ENCODE measurements at places on chromosomes 4 and X.

DNA sequence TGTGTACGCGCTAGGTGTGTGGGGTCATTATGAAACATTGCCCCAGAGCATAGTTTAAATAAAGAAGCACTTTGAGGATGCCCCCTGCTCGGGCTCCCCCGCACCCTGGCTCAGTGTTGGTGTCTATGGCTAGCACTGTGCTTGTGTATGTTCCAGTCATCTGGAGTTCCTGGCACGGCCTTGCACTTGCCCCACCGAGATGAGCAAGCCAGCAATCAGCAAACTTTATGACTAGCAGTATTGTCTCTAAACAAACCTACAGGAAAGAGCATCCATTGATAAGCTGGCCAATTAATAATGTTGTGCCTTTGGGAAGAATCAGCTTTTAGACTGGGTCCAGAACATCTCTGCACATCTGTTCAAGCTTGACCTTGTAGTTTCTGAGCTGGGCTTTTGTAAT, 707 bp upstream of the SHROOM4 start:
- DNase-seq: no peak

DNA sequence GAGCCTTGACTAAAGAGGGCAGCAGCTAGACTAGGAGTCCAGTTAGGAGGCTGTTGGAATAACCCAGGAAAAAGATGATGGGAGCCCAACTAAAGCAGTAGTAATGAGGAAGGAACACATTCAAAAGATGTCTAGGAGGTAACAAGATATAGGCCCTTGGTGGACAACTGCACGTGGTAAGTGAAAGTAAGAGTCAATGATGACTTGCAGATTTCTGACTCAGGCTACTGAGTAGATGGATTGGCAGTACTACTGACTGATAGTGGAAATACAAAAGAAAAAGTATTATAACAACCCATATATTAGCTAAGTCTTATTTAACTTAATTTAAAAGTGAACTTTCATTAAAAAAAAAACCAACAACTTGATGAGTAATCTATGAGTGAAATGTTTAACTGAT, 74.0 kb downstream of the PAK3 start:
- DNase-seq: no peak

- no peak for DNase-seq
Measured at GRCh38 chr4:90183254-90183653, 56.1 kb downstream of the CCSER1 start.

DNA sequence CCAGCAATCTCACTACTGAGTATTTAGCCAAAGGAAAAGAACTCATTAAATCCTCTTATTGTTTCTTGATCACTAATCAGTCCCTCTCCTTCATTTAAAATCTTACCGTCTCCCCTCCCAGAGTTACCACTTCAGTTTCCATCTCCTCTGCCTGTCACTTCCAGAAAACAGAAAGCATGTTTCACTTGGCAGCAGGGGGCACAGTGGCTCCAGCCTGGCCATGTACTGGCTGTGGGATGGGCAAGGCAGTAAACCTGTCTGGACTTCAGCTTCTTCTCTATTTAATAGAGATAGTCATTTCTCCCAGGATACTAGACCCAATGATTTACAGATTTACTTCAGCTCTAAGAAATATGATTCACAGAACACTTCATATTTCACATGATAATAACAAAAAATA, 63.2 kb downstream of the CD40LG start:
- DNase-seq: no peak

- no peak for DNase-seq
Measured at GRCh38 chr4:113684534-113685091, 76.9 kb downstream of the CAMK2D start.

GRCh38 chr4:155713911-155714310, 44.9 kb upstream of the GUCY1B1 start:
- DNase-seq: no peak

GRCh38 chrX:47828984-47829383, 7.7 kb upstream of the ZNF81 start:
- no peak for DNase-seq

DNA sequence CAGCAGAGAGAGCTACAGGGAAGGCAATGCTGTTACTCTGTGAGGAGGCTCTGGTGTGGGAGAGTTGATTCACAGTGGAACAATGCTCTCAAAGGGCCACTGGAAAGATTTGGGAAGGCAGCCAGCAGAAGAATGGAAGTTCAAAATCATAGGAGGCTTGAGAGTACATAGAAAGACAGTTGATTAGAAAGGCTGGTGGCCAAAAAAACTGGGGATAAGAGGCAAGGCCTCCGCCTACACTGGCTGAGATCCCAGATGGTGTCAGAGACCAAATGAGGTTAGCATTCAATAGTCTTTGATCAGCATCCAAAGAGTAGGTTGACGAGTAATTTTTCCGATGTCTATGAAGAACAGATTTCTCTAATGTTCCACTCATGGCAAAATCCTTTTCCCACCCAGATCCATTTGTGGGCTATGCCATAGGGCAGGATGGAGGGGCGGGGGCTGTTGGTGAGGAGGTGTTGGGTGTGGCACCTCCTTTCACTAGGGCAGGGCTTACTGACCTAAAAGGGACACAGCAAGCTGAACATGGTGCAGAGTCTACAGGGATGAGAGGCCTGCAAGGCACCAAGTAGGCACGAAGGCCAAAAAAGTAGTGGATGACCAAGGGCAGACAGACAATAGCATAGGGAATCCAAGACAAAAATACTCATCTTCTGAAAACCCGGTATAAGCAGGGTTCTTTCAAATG, 15.1 kb downstream of the TEC start:
- no peak for DNase-seq

DNA sequence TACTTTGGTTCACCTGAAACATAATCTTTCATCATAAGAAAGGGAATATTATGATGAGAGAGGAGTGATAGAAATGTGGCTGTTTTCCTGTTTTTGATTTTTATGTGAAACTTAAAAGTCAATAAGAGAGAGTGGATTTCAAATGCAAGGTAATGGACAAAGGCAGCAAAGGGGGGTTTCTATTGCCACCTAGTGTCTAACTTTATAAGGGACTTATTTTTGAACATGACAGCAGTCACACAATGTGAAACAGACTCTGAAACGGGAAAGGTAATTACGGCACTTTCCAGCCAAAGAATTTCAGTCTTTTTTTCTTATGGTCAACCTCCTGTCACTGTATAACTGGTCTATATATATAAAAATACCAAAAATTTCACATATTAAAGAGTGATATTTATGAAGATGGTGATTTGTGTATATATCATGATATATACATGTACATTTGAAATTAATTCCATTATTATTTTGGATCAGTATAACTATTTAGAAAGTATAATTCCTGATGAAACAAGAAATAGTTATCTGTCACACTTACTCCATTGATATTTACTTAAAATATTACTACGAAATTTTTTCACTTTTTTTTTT, 127.1 kb downstream of the FBXO8 start:
- no peak for DNase-seq

DNA sequence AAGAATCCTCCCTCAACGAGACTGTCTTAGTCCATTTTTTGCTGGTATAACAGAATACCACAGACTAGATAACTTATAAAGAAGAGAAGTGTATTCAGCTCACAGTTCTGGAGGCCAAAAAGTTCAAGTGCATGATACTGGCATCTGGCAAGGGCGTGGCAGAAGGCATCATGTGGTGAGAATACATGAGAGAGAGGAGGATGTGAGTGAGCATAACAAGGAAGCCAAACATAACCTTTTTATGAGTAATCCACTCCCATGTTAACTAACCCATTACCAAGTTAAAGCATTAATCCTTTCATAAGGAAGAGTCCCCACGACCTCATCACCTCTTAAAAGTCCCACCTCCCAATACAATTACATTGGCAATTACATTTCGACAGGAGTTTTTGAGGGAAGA, 504.6 kb downstream of the IQCM start:
- DNase-seq: no peak

GRCh38 chr4:153502584-153502983, 36.4 kb downstream of the TMEM131L start:
- DNase-seq: no peak

DNA sequence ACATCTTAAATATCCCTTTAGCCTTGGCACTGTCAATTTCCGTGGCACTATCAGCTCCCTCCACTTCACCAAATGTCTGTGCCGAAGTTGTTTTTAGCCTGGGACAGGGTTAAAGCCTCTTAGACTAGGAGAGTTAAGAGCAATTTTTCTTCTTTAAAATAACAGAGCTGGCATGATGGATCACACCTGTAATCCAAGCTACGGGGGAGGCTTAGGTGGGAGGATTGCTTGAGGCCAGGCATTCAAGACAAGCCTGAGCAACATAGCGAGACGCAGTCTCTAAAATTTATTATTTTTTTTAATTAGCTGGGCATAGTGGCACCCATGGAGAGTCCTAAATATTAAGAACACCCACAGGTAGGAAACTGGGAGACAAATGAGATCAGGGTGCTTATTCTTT, 209.8 kb upstream of the MAGEB18 start:
- no peak for DNase-seq

All from esophagus squamous epithelium (tissue), 5 donors.